ENCODE measurements at places on chromosomes 4 and X.

GRCh38 chr4:41880022-41880837 lies 55.0 kb upstream of the TMEM33 start:
- DNase-seq, result no peak

DNA sequence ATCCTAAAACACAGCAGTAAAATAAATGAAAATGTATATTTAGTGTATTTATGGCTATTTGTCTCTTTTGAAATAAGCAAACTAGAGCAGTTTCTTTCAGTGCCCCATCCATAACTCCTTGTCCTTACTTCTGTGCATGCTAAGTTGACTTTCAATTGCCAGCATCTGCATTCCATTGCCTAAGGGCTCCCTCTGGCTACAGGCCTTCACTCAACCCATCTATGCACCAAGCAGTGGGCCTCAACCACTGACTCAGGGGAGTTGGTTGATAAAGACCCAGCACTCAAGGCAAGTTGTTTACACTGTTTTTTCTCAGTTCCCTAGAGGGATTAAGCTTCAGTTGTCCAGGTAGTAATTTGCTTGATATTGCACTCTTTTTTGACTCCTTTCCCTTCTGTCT lies 265.7 kb downstream of the IQCM start:
- peak; percentile 11 for DNase-seq

- no peak for DNase-seq
These were observed 55.0 kb downstream of the SH3KBP1 start for GRCh38 chrX:19832191-19832965.

DNA sequence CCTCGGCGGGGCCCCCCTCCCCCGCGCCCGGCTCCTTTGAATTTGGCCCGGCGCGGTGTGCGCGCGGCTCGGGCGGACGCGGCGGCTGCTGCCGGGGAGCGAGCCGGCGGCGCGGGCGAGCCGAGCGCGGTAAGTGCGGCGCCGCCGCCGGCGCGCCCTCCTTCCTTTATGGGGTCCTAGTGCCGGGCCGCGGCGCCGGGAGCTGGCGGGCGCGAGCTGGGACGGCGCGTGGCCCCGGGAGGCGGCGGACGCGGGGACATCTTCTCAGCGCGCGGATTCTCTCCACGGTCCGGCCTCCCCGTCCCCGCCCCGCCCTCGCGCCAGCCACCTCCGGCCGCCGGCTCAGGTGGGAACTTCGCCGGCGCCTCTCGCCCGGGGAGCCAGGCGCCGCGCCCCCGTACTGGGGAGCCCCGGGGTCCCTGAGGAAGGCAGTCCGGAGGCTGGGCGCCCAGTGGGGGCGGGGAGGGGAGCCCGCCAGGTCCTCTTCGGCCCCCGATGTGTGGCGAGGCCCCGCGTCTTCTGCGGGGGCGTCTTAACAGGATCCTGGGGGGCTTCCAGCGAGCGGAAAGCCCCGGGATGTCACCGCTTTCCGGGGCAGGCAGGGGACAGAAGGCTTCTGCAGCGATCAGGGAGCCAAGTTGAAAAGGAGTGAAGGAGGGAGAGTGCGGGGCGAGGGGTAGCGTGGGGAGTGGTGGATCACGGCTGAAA lies 98.4 kb upstream of the TENM3 start:
- peak; percentile 14 for DNase-seq

GRCh38 chrX:132676561-132677186 lies 187.8 kb upstream of the MBNL3 start:
- DNase-seq, result no peak

GRCh38 chrX:125378770-125379169 lies 59.1 kb downstream of the TEX13C start:
- no peak for DNase-seq

All from fibroblast of mammary gland (primary cell).